ENCODE measurements at places on chromosomes 3 and 15.

- DNase-seq = no peak
Measured at GRCh38 chr15:56913241-56913640, 5.2 kb upstream of the TCF12 start.

DNA sequence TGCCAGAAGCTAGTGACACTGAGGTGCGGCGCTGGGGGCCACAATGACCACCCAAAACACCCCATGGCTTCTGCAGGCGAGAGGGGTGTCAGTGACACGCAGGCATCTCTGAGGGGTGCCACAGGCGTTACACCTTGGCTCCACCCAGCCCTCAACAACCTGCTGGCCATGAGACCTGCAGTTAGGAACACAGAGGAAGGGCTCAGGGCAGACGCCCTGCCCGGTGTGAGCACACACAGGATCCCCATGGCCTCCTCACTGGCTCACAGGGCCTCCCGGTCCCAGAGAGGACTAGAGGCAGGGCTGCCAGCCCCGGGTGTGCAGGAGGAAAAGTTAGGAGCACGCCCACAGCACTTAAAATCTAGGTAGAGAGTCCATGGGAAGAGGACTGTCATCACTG, 35.1 kb downstream of the CYFIP1 start:
- DNase-seq = no peak

DNA sequence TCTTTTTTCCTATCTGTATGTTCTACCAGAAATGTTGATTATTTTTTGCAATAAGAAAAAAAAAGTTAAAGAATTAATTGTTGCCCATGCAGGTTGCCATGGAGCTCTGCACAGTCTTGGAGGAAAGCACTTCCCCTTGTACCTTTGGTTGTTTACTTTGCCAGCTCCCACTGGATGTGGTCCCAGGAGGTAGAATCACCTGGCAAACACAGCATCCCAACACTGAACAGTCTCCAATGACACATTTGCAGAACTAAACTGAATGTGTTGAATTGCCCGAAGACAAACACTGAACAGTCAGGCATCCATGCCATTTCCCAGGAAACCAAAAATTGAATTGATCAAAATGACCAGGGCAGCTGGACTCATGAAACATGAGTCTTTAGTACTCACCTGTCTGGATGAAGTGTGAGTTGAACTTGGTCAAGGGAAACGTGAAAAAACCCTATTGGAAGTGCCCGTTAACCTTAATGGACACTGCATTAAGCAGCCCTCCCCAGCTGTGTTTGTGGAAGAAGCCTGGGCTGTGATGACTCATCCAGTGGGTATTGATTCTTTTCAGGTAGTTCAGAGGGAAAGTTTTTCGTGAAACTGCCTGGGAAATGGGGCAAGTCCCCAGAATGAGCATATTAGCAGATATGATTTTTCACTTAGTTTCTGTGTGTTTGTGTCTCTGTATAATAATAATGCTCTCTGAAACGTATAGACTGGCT, 284.7 kb upstream of the STT3B start:
- DNase-seq = no peak

GRCh38 chr3:134300520-134300919, 49.9 kb upstream of the RYK start:
- DNase-seq = peak; percentile 17

- no peak for DNase-seq
Measured at GRCh38 chr3:14761866-14762265, 56.9 kb upstream of the FGD5 start.

GRCh38 chr3:102474207-102474606, 39.4 kb downstream of the ZPLD1 start:
- DNase-seq = no peak

- no peak for DNase-seq
Measured at GRCh38 chr3:184563941-184564684, 2.5 kb downstream of the EPHB3 start.

GRCh38 chr3:101867511-101867910, 18.2 kb downstream of the NFKBIZ start:
- no peak for DNase-seq

GRCh38 chr3:161212171-161212771, 8.8 kb upstream of the NMD3 start:
- DNase-seq = no peak

GRCh38 chr3:186073641-186074040, 35.2 kb downstream of the ETV5 start:
- no peak for DNase-seq

DNA sequence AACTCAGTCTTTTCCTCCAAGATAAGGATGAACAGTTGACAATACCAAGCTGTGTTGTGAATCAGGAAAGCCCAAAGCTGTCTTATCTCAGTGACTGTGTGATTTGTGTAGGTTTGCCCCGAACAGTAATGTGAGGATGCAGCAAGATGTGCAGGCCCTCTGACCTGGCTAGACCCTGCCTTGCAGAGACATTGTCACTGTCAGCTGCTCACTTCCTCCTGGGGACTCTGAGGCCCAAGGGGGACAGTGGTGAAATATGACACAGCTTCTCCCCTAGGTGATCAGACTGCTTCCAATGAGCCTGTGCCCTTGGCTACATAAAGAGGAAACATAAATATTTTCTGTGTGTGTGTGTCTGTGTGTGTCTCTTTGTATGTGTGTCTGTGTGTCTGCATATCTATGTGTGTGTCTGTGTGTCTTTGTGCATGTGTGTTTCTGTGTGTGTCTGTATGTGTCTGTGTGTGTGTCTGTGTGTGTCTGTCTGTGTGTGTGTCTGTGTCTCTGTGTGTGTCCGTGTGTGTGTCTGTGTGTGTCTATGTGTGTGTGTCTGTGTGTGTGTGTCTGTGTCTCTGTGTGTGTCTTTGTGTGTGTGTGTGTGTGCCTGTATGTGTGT, 21.7 kb downstream of the LRRK1 start:
- DNase-seq = no peak

DNA sequence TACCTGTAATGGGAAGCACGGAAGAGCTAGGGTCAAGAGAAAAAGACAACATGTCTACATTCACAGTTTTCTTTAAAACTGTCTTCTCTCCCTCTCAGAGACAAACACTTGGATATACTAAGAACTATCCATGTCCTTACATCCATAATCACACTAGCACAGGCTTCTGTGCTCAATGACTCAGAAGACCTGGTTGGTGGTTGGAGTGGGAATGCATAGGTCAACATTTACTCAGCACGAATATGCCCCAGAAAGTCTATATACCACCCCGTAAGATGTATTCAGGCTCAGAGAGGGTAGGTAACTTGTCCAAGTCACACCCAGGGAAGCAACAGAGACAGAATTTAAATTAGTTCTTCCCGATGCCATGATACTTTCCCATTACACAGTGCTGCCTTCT, 891.1 kb downstream of the TUSC7 start:
- DNase-seq = no peak

- no peak for DNase-seq
Measured at GRCh38 chr15:83288381-83288801, 3.9 kb upstream of the BNC1 start.

DNA sequence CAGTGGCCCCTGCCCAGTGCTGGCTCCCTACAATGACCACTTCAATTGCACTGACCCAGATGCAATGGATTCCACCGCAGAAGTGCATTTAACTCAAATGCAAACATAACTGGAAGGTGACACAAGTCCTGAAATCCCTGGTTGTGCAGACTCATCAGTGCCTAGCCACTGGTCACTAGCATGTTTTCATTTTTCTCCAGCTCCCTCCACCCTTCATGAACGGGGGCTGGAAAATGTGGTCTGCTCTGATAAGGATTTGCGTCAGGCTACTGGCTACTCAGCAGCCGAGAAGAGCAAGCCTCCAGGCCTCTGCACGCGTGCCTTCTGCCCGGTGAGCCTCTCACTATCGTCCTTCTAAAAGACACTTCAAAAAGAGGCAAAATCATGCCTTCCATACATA, 27.4 kb upstream of the FURIN start:
- no peak for DNase-seq

DNA sequence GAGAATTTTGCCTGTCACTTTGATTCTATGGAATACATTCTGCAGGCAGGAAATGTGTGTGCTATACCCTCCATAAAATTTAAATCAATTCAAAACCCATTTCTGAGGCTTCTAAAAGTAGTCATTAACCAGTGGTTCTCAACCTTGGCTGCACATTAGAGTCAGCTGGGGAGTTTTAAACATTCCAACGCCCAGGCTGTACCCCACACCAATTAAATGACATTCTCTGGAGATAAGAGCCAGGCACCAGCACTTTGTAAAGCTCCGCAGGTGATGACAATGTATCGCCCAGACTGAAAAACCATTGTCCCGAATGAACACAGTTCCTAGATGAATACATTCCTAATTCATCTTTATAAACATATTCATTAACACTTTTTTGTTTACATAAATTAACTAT, 110.6 kb upstream of the MB21D2 start:
- no peak for DNase-seq

- DNase-seq = no peak
Measured at GRCh38 chr15:81257435-81257834, 60.8 kb downstream of the IL16 start.

- peak; percentile 89 for DNase-seq
Measured at GRCh38 chr3:155664925-155665695, 79.8 kb downstream of the PLCH1 start.

DNA sequence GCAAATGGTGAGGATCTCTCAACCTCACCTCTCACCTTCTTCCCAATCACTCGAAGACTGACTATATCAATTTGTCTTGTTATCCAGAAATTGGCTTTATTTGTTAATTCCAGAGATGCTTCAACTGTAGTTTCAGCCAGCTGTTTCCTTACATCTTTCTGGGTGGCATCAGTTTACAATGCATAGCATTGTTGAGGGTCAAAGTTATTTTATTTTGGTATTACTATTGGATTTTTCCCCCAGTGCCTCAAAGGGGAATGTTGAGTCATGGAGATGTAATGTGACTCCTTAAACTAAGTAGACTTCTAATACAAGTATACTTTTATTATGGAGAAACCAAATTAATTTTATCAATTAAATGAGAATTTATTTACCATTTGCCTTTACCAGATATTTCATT, 351.6 kb downstream of the TIGIT start:
- peak; percentile 34 for DNase-seq

DNA sequence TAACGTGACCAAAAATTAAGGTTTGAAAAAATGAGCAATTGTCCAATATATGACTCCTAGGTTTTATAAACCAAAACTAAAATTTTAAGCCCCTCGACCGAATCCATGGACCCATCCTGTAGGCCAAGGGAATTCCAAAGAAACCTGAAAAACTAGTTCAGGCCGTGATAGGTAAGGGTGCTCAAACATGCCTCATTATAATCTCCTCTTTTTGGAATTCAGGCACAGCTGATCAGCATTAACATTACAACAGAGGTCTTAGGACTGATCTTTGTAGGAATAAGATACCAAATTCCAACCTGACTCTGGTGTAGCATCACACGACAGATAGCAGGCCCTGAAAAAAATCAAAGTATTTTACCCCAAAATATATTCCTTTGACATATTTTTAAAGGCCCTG, 155.7 kb downstream of the NEK10 start:
- no peak for DNase-seq

GRCh38 chr3:195727606-195728195, 6.9 kb downstream of the MUC20 start:
- DNase-seq = no peak

DNA sequence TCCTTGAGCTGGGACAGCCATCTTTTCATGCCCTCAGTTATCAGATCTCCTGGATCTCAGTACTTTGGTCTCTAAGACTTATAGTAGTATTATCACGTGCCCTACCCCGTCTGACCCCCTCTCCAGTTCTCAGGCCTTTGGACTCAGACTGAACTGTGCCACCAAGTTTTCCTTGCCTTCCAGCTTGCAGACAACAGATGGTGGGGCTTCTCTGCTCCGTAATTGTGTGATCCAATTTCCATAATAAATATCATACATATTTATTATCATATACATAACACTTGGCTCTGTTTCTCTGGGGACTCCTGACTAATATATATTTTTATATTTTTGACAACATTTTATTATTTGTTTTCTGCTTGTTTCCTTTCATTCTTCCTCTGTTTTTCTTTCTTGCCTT, 458.8 kb upstream of the SEMA6D start:
- DNase-seq = no peak

GRCh38 chr15:57091636-57092035, 173.2 kb downstream of the TCF12 start:
- DNase-seq = no peak

DNA sequence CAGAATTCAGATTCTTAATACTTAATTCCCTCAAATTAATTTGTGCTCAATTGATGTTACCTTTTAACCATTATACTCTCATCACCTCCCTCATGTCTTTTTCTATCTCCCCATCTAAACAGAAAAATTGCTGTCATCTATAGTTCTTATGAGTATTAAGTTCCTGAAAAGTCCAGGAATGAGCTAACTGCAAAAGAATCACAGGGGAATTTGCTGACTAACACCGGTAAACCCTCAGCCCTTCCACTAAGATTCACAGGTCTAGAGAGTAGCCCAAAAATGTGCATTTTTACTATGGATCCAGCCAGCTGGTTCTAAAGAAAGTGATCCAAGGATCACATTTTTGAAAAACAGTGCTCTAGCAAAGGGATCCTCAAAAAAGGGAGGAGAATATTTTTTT, 67.0 kb downstream of the SETD2 start:
- no peak for DNase-seq

- DNase-seq = peak; percentile 21
Measured at GRCh38 chr3:155859859-155860258, 5.6 kb upstream of the SLC33A1 start.

DNA sequence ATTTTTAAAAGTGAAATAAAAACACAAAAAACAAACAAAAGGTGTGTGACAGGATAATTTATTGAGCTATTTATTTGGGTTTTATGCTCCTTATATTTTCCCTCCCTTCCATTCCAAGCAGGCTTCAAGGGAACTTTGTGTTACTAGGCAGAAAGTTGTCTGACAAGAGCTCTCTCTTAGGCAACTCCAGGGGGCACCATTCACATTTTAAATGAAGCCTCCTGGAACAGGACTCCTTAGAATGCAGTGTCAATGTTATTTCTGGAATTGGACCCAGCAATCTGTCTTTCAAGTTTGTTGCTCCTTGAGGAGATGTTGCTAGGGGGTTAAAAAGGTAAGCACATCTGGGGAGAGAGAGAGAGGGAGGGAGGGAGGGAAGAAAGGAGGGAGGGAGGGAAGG, 5.4 kb upstream of the RFX7 start:
- peak; percentile 83 for DNase-seq

DNA sequence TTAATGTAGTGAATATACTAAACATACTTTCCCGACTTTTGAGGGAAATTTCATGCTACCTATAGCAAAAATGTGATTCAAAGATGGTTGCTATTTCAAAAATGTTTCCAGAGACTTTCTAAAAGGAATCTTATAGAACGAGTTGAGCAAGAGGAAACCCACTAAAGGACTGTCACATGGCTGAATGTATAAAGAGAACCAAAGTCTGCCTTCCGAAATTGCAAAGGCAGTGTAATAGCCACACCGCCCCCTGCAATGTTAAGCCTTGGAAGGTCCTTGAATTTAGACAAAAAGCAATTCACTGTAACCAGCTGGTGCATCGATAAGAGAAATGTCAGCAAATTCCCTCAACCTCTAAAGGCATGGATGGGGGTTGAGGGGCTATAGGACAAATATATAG, 142.8 kb downstream of the CHL1 start:
- no peak for DNase-seq

- DNase-seq = no peak
Measured at GRCh38 chr3:171250444-171250843, 209.8 kb downstream of the TNIK start.

GRCh38 chr3:32937331-32937730, 14.1 kb upstream of the CCR4 start:
- no peak for DNase-seq

GRCh38 chr3:12944849-12945248, 103.5 kb upstream of the RPL32 start:
- no peak for DNase-seq

Data from myocyte (in vitro differentiated cells).